ENCODE measurements at places on chromosomes 3 and 15.

- no peak for DNase-seq
Measured at GRCh38 chr3:187295316-187296034, 3.9 kb upstream of the MASP1 start.

DNA sequence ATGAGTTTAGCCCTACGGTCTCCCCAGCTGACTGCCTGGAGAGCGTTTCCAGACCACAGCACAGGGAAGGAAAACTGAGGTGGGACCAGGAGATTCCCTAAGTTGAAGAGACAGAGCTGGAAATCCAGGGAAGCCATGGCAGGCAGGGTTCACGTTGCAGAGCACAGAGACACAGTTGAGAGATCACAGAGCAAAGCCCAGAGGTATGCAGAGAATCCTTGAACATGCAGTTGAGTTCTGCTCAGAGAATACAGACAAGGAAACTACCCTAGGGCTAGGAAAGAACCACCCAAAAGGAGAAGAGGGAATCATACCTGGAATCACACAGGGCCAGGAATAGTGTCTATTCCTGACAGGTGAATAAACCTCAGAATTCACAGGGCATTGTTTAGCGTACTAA, 14.3 kb downstream of the SLC28A1 start:
- DNase-seq: no peak

DNA sequence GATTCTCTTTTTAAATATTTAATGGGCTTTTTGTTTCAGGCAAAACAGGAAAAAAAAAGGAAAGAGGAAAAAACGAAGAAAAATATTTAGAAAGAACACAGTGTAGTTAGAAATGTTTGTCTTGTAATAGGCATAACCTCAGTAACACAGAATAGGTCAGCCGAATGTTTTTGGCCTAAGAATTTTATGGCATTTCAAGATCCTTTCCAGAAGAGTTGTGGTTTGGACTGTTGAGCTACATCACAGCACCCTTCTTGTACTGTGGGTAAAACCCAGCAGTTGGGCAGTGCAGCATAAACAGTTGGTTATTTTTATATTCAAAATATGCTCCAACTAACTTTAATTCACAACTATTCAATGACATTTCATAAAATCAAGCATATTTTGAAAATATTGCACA, 474.4 kb upstream of the AGTR1 start:
- DNase-seq: no peak

DNA sequence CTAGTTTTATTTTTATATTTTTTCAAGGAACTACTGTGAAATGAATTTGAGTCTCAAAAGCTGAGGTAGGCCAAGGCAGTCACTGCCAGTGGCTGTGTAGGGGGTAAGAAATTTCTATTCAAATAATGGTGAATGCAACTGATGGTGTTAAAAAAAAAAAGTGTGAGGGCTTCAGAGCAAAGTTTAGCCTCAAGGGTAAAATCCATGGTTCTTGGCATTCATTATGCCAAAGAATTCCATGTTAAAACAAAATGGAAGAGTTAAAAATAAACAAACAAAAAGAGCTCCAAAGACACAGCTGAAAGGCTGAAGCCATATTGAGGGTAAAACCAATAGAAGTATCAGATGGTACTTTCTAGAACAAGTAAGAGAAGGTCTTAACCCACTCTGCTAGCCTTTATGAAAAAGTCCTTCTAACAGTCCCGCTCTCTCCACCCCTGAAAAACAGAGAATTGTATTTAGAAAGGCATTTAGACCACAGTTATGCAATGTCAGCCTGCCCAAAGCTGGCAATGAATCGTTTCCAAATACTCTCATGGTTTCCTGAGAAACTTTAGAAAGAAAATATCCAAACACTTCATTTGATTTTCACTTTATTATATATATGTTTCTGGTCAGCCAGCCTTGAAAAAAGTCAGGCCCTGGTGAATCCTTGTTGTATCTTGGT, 158.4 kb upstream of the GMNC start:
- no peak for DNase-seq

- DNase-seq: no peak
Measured at GRCh38 chr15:42375941-42376340, 16.6 kb downstream of the CAPN3 start.

- no peak for DNase-seq
Measured at GRCh38 chr15:96381463-96381862, 51.0 kb downstream of the NR2F2 start.

DNA sequence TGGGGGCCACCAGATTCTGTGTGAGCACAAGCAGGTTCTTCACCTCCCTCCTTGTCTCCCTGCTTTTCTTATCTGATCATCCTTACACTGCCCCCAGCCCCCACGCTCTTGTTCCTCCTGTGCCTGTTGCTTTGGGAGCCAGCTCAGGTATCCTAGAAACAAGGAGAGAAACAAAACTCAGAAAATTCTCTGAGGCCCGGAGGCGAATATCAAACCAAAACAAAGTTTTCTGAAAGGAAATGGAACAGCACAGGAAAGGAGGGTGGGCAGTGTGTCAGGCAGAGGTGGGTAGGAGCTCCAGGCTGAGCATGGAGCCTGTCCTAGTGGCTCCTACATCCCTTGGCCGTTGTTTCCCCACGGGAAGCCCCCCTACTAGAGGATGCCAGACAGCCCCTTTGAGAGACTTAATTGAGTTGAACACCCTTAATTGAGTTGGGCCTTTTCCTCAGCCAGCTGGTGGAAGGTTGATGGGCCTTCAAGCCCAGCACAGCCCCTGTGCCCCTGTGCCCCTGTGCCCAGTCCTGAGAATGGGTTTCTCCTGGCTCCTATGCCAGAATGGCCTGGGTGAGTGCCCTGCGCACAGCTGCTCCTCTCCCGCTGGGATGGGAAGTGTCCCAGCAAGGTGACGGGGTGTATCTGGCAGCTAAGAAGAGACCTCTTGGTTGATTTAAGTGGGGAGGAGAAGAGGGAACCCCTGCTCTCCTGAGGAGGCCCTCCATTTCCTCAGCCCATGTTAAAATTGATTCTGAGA, 22.8 kb upstream of the JMJD7 start:
- DNase-seq: no peak

- DNase-seq: no peak
Measured at GRCh38 chr3:183254487-183255347, 1.7 kb downstream of the B3GNT5 start.
